Fibroblast of skin of left biceps (primary cell): ENCODE measurements at places on chromosomes 2 and 18.
A peak's percentile ranks its signal among the peaks of the same experiment; 100 is the strongest.

GRCh38 chr2:227238238-227239237 lies 74.1 kb downstream of the COL4A3 start:
- DNase-seq: peak; percentile 20

GRCh38 chr2:111122631-111123421 lies 2.1 kb downstream of the BCL2L11 start:
- peak; percentile 38 for DNase-seq

GRCh38 chr18:42773870-42774269 lies 341.6 kb downstream of the RIT2 start:
- no peak for DNase-seq

- no peak for DNase-seq
Measured at GRCh38 chr2:170548304-170548703, 166.8 kb upstream of the SP5 start.

DNA sequence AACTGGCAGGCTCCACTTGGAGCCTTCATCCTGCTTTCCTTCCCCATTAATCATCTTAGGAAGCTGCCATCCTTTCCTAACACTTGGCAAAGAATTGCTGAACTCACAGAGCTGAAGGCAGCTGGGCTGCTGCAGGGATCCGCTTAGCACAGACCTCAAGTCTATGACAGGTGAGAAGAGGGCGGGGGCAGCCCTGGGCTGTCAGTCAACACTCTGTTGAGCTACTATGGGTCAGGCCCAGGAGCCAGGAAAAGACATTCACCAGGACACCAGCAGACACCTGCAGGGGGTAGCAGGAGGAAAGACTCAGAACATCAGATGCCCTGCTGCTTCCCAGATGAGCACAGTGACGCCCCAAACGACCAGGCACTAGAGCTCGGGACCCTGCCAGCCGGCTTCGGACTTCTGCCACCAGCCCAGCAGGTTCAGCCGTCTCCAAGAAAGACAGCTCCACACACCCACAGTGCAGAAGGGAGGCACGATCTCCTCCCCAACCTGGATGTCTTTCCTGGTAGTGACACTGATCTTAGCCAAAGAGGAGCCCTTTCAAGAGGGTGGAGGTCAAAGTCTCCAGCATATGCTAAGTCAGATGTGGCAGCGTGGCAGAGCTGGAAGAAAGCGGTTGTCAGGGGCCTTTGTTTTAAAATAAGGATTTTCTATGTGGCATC lies 55.2 kb downstream of the SNORC start:
- DNase-seq: no peak

GRCh38 chr2:19319698-19320097 lies 38.7 kb downstream of the OSR1 start:
- DNase-seq: no peak

- DNase-seq: no peak
Measured at GRCh38 chr2:217150236-217150635, 290.4 kb upstream of the TNP1 start.

DNA sequence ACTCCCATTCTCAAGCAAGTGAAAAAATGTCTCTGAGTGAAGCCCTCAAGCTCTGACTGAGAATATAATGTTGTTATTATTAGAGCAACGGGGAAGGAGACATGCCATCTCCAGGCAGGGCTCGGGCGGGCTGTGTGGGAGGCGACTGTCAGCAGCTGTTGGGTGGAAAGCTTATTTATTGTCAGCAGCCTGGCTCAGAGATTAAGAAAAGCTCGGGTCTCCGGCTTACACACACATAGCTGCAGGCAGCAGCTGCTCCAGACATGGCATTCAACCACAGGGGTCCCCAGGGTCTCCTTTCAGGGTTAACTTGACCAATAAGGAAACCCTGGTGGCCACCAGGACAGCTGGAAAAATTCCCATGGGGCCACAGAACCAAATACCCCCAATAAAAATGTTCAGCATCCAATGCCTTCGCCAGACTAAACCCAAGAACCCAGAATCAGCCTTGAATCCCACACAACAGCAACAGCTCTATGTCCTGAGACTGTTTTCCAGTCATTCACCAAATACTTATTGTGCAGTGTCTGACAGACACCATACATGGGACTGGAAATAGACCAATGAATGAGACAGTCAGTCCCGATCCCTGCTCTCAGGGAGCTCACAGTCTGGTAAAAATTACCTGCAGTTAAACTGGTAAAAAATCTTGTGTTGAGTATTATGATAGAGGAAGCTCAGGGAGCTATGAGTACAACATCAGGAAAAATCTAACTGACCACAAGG lies 70.5 kb upstream of the RTN4 start:
- peak; percentile 55 for DNase-seq

DNA sequence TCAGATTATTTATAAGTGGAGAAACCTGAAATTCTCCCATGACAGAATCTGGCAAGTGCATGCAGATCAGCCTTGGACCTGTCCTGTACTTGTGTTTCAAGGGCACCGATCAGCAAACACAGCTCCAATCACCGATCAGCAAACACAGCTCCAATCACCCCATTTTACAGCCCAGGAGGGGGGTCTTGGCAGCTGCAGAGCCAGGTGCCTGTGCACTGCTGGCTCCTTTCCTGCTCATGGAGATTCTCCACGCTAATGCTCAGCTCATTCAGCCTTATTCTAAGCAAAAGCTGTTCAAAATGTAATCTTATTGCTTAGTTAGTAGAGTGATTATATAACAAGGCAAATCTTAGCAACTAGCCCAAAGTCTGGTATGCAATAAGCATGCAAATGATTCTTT lies 623.1 kb upstream of the HS6ST1 start:
- no peak for DNase-seq

DNA sequence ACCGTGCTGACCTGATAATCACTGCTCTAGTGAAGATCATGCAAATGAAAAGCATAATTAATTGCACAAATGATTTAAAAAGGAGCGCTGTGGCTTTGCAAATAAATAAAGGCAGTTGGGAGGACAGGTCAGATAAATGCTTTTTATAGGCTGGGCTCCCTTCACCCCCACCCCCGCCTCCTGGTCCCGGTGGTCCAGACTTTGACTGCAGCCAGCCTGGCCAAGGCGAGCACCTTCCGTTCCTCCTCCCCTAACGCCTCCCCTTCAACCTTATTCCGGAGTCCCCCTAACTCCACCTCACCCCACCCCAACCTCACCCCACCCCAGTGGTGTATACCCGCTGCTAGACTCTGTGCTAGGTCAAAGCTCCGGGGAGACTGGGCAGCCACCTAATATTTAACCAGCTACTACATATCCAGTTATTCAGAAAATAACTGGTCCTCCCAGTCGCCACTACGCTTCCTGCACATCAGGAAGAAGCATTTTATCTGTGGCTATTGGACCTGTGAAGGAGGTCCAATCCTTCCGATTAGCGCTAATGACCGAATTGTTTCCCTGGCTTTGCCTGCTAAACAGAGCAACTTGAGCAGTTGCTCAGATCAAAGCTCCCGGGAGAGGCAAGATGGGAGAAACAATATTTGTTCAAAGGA lies 3.7 kb upstream of the SP9 start:
- no peak for DNase-seq

DNA sequence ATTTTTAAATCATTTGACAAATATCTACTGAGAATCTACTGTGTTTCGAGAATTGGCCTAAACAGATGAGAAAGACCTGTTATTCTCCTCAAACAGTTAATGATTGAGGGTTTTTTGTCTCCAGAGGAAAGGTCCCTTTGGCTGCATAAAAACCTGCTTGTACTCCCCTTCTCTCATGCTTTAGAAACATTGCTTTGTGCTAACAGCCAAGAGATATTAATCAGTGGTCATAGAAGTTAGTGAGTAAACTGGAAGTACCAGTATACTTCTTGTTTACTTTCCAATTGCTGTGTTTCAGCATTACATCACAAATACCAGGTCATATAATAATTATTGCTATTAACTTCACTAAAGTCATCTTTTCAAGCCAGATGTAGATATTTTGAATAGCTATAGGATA lies 34.1 kb downstream of the ITGB6 start:
- no peak for DNase-seq

DNA sequence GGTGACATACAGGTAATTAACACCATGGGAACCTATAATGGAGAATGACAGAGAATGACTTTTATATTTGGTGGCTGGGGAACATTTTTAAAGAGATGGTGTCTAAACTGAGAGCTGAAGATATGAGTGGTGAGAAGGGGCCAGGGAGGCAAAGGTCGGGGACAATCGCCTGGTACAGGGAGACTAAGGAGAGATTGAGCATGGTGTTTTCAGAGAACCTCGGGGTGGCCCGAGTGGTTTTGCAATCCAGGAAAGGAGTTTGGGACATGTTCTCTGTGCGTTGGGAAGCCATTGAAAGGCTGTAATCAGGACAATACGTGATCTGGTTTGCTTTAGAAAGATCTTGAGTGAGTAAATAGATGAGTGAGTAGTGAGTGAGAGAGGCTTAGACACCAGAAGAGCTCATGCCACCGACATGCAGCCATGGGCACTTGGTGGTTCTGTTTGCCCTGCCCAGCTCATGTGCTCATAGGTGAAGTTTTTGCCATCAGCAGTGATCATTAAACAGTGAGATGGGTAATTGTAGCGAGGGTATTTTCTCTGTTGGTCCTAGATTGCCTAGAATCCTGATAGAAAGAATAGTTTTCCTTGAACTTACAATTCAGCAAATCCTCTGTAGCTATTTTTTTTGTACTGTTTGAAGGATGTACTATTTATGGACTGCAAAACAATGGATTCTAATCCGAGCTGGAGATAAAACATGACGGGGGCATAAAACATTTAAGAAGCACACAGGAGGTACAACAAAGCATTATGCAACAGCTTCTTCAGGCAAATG lies 114.7 kb downstream of the SH3RF3 start:
- DNase-seq: no peak

- DNase-seq: no peak
Measured at GRCh38 chr2:33383855-33384598, 92.4 kb upstream of the RASGRP3 start.

- no peak for DNase-seq
Measured at GRCh38 chr2:60118061-60118460, 435.4 kb downstream of the BCL11A start.

- no peak for DNase-seq
Measured at GRCh38 chr2:45616658-45617411, 5.8 kb upstream of the SRBD1 start.

GRCh38 chr2:109457366-109457765 lies 156.4 kb downstream of the SEPTIN10 start:
- DNase-seq: no peak

DNA sequence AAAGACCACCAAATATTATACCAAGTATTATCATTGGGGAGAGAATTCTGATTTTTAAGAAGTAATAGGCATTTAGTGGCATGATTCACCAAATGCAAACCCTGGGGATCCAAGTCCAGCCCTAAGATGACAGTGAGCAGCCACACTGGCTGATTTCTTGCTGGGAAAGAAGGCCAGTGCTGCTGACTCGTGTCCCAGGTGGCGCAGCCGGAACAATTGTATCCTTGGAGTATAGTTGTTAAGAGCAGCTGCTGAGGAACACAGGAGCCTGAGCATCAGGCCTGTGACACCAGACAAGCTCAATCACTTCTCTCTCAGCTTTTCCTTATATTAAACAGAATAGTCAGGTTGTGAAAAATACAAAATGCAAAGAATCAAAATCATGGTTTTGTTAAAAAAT lies 48.4 kb downstream of the LRP1B start:
- no peak for DNase-seq

DNA sequence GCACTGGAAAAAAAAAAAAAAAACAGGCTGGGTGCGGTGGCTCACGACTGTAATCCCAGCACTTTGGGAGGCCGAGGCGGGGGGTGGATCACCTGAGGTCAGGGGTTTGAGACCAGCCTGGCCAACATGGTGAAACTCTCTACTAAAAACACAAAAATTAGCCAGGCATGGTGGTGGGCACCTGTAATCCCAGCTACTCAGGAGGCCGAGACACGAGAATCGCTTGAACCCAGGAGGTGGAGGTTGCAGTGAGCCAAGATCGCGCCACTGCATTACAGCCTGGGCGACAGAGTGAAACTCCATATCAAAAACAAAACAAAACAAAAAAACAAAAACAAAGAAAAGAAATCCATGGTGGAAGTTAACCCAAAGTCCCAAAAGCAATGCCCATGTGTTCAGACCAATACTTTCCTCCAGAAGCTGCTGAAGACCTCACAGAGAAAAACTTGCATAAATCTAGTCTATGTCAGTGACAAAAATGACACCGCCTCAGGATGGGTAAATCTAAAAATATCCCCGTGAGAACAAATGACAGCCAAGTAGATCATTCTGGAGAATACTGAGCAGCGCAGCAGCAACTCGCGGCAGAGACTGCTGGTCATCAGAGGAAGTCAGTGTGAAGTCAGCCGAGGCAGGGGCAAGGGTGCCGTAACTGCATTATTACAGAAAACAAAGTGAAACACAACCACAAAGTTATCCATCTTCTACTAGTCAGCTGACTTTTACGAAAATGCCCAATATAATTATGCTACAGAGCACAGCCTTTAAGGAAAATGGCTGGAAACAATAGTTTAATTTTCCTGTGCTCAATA lies 41.0 kb downstream of the LPIN2 start:
- DNase-seq: no peak

DNA sequence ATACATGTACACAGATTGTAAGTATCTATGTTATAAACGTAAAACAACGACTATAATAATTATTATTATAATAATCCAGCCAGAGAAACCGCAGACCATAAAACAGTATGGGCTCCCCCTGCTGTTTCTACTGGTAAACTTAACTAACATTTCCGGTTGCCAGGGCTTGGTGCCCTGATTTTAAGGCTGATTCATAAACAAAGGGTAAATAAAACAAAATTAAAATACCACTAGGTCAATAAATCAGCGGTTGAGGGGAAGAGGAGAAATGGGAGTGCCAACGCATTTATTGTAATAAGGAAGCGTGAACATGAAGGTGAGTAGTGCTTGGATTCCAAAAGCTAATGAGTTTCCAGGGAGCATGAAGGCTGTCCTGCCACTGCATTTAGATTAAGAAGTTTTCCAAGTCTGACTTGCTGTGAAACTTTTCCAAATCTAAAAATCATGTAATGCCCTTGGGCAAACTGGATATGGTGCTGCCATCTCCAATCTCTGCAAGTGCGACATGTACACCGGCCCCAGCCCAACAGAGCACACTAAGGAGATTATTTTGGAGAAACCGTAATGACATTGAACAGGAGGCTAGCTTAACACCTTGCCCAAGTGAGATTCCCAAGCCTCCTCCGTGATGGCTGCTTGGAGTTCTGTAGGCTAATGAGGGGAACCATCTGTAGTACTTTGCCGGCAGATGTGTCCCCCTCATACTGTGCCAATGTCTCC lies 50.7 kb upstream of the HNRNPA3 start:
- no peak for DNase-seq

- no peak for DNase-seq
Measured at GRCh38 chr2:143954186-143954585, 565.7 kb downstream of the ZEB2 start.

GRCh38 chr2:45770811-45771210 lies 119.3 kb downstream of the PRKCE start:
- no peak for DNase-seq

DNA sequence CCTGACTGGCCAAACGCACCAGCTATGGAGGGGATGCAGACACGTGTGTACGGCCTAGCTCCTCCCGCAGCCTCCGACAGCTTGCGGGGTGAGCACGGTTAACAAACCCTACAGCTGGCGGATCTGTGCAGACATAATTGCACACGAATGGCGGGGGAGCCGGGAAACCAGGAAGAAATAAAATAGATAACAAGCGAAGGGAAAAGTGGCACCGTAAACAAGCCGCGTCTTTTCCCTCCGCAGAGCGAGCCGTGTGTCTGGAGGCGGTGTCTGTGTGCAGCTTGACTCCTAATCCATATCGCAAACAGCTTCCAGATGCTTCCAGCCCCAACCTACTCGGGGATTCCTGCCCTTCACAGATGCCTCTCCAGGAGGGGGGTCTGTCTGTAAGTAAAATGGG lies 853.1 kb upstream of the SALL3 start:
- no peak for DNase-seq

- no peak for DNase-seq
Measured at GRCh38 chr2:27010139-27010538, 22.6 kb upstream of the TMEM214 start.

GRCh38 chr2:152549423-152549822 lies 167.8 kb downstream of the PRPF40A start:
- no peak for DNase-seq
